Stomach (tissue), 19 donors: ENCODE measurements at places on chromosomes 16 and 17.

GRCh38 chr17:63099425-63099824 is 133.4 kb downstream of the TANC2 start:
- DNase-seq: no peak

DNA sequence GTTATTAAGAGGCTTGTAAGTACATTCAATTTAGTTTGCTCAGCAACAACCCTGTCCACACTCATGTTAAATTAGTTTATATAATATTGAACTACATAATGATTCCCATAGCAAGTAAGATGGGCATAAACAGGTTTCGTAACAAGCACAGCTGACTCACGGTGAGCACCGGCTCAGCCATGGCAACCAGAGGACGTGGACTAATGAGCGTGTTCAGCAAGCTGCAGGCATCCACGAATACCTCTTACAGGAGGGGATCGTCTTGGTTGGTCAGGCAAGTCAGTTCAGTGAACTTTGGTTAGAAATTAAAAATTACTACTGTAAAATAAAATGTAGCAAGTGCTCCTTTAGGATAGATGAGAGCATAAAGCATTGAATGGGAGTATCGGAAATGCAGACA is 58.4 kb downstream of the ELAC2 start:
- DNase-seq: peak; percentile 8

- DNase-seq: no peak
These were observed 81.3 kb downstream of the METRNL start for GRCh38 chr17:83160443-83161297.

DNA sequence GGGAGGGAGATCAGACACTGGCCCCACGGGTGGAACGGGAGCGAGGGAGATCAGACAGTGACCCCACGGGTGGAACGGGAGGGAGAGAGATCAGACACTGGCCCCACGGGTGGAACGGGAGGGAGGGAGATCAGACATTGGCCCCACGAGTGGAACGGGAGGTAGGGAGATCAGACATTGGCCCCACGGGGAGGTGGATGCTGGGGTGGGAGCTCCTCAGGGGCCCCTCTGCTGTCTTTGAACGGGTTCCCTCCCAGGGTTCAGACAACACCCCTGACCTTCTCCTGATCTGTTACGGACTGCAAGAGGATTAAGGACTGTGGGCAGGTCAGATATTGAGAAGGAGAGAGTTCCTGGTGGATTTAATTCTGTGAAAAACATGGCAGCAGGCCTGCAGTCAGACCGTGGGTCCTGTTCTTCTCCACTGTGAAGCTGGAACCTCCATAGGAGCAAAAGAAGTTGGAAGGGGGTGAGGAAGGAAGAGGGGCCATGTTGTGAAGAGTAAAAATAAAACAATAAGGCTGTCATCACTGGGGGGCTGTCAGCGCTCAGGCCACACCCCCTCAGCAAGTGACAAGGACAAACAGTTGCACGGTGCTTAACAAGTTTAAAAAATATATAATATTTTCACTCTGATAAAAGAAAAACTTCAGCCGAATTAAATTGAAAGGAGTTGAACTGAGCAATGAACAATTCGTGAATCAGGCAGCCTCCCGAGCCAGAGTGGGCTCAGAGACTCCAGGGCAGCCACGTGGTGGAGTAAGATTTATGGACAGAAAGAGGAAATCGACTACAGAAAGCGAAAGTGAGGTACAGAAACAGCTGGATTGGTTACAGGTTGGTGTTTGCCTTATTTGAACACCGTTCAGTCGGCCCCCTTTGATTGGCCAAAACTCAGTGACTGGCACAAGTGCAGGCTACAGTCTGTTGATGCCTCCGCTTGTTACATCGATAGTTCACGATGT is 348.7 kb upstream of the TNRC6C start:
- DNase-seq: peak; percentile 66

- DNase-seq: no peak
These were observed 27.5 kb downstream of the OR1D5 start for GRCh38 chr17:3035968-3036280.

GRCh38 chr16:14524979-14525378 is 105.1 kb downstream of the PARN start:
- DNase-seq: no peak

GRCh38 chr17:71959154-71959553 is 161.7 kb upstream of the SOX9 start:
- DNase-seq: no peak

DNA sequence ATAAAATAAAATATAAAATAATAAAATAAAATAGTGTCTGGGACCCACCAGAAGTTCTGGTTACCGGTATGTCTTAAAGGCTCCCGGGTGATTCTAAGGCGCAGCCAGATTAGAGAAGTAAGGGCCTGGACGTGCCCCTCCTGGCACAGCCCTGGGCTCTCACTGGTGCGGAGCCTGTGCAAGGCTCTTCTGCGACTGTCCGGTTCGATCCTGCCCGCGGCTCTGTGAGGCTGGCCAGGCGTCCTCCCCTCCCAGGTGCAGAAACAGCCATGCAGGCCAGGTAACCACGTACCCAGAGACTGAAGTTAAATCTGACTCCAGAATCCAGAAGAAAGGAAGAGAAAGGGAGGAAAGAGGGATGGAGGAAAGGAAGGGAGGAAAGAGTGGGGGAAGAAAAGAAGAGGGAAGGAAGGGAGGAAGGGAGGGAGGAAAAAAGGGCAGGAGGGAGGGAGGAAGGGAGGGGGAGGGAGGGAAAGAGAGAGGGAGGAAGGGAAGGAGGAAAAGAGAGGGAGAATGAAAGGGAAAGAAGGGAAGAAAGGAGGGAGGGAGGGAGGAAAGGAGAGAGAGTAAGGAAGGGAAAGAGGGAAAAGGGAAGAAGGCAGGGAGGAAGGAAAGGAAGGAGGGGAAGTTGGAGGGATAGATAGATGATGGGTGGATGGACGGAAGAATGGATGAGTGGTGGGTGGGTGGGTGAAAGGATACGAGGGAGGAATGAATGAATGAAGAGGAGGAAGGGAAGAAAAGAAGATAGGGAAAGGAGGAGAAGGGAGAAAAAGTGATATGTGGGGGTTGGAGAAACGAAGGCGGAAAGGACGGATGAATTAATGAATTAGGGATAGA is 42.3 kb downstream of the C16orf82 start:
- DNase-seq: no peak

DNA sequence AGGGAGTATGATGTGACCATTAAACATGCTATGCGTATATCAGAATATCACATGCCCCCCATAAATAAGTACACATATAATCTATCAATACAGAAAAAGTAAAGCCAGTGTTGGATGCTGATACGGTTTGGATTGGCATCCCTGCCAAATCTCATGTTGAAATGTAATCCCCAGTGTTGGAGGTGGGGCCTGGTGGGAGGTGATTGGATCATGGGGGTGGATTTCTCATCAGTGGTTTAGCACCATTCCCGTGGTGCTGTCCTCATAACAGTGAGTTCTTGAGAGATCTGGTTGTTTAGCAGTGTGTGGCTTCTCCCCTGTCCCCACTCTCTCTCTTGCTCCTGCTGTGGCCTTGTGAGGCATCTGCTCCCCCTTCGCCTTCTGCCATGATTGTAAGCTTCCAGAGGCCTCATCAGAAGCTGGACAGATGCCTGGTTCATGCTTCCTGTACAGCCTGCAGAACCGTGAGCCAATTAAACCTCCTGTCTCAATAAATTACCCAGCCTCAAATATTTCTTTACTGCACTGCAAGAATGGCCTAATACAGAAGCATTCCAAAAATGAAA is 88.9 kb downstream of the AATF start:
- DNase-seq: no peak

GRCh38 chr17:15413101-15413771 is 54.2 kb downstream of the CDRT4 start:
- DNase-seq: no peak

DNA sequence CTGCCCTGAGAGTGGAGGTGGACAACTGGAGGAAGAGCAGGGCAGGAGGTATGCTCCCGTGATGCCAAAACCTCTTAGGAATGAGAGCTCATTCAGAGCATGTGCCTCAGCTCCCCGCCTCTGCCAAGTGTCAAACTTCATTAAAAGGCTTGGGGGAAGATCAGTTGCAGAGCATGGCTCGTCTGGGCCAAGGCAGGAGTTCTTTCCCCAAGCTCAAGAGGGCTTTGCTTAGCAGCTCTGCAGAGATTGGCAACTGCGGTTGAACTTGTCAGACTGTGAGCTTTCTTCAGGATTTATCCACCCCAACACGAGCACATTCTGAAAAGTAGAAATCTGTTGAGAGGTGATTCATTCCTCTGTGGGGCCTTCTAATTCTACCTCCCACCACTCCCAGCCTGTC is 248.1 kb downstream of the HS3ST3A1 start:
- DNase-seq: no peak

- no peak for DNase-seq
These were observed 98.7 kb upstream of the SDK2 start for GRCh38 chr17:73742948-73743381.

DNA sequence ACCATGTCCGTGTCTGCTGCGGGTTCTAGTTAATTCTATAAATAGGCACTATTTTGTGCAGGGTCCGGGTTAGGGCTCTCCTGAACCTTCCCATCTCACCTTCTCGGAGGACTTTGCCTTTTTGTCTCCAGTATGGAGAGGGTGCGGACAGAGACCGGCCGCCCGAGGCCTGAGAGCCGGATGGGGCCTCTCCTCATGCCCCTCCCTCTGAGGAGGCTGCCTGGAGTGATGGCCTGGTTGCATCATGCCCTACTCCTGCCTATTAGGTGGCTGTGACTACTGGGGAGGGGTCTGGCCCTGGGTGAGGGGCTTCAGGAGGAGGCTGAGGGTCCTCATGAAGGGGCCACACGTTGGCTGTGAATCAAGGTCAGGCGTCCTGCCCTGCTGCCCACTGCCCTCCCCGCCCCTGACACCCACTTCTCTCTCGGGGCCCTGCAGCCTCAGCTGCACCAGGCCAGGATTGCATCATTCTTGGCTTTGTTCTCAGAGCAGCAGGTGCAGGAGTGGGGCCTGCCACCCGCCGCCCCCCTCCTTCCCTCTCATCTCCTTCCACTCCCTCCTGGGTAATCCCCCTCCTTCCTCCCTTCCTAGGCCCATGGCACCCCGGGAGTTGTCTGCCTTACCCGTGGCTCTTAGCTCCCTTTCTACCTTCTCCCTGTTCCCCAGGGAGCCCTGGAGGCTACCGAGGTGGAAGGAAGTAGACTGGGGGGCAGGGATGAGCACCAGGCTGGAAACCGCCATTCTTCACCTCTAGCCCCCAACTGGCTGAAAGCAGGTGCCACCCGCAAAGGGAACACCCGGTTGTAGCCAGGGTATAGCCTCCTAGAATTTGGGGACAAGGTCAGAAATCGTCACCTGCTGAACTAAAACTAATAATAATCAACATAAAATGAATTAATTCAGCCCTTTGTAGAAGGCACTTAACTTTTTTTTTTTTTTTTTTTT is 12.7 kb upstream of the ARHGAP23 start:
- DNase-seq: no peak

- peak; percentile 81 for DNase-seq
These were observed at the start of gene DLX3 for GRCh38 chr17:49995055-49995738. TSS of gene DLX3 (minus strand) at chr17:49995224. CDS start at chr17:49994998, 226 bp downstream.

DNA sequence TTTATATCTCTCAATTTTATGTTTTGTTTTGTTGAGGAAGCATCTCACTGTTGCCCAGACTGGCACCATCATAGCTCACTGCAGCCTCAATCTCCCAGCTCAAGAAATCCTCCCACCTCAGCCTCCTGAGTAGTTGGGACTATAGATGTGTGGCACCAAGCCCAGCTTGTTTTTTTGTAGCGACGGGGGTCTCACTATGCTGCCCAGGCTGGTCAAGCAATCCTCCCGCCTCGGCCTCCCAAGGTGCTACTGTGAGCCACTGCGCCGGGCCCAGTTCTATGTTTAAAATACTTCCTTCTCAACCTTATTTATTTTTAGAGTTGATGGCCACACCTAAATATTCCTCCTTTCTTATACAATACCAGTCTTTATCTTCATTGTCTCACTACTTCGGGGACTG is 1.9 kb upstream of the NFE2L1 start:
- DNase-seq: no peak

GRCh38 chr17:50863221-50863843 is 2.8 kb downstream of the TOB1 start:
- peak; percentile 59 for DNase-seq

DNA sequence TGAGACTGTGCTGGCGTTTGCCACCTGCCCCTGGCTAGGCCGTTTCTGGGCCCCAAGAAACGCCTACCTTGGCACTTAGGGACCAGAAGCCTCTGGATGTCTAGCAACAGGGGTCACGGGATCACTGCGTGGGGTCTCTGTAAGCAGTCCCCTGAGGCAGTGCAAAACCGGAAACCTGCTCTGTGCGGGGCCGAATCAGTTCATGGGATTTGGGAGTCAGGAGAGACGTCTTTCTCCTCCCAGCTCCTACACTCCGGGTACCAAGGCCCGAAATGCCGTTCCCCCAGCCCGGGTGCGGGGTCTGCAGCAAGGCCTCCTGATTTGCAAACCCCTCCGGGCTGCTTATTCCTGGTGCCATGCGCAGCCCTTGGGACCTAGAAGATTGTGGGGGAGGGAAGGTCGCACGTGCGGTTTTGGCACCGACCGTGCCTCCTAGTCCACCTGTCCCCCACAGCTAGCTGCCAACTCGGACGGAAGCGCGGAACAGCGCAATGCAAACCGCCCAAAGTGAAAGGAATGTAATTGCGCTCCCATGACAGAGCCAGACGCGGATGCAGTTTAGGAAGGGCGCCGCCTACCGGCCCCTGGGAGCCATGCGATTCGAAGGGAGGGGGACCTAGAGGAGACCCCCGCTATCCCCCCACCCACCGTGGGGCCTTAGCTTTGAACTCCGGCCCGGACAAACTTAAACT is 6.5 kb downstream of the IRX5 start:
- no peak for DNase-seq

DNA sequence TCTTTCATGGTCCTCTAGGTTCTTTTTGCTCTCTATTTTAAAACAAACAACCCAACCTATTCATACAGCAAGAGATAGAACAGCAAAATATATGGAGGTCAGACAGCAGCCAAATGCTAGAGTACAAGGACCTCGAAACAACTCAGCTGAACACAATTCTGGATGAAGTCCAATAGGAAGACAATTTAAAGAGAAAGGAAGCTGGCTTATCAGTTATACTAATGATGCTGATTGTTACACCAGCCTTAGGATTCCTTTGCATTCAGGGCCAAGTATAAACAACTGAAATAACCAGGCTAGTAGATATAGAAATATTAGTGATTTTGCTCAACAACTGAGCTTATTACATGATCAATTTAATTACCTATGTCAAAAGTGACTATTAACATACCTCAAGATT is 2.5 kb downstream of the SSH2 start:
- no peak for DNase-seq

DNA sequence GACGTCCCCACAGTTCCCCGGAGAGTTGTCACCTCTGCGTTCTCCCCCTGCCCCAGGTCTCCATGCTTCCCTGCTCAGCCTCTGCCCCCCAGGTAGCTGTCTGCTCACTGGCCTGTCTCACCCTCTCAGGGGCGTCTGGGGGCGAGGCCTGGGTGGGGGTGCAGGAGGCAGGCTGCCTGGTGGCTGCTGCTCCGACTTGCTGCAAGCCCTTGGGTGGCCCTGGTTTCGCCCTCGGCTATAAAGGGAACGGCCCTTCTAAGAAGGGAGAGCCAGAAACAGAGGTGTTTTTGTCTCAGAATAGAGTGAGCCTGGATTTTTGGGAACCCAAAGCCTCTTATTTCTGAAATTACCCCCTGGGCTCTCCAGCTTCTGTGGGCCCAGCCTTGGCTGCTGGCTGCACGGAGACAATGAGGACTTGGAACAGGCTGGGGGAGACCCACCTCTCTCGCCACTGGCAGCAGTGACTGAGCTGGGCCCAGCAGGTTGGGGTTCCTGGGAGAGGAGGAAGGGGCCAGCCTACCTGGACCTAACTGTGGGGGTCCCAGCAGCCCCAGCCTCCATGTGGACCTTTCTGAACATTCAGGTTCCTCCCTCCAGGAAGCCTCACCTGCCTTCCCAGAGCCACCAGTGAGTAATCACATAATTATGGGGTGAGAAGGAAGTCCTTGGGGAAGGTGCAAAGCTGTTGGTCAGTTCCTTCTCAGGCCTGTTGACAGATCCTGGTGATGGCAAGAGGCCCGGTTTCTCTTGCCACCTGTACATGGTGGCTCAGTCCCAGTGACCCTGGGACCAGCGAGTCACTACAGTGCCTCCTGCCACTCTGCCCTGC is 15.5 kb upstream of the SPNS2 start:
- peak; percentile 85 for DNase-seq
